ENCODE measurements at places on chromosomes 7 and 10.

DNA sequence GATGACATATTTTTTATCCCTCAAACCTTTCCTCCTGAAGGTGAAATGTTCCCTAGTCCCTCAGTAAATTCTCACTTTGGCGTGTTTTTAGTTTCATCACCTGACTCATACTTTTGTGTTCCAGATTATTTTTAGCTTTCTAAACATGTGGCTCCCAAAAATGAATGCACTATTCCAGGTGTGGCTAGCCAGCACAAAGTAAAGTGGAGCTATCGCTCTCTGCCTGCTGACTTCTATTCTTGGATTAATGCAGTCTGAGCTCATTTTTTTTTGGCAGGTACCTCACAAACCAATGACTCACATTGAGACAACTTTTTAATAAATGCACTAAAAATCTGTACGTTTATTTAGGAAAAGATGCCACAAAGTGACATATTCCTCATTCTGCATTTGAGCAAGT is 58.8 kb upstream of the LANCL2 start:
- peak; percentile 65 for DNase-seq

- no peak for DNase-seq
These were observed 629.7 kb upstream of the FZD8 start for GRCh38 chr10:36271627-36272340.

DNA sequence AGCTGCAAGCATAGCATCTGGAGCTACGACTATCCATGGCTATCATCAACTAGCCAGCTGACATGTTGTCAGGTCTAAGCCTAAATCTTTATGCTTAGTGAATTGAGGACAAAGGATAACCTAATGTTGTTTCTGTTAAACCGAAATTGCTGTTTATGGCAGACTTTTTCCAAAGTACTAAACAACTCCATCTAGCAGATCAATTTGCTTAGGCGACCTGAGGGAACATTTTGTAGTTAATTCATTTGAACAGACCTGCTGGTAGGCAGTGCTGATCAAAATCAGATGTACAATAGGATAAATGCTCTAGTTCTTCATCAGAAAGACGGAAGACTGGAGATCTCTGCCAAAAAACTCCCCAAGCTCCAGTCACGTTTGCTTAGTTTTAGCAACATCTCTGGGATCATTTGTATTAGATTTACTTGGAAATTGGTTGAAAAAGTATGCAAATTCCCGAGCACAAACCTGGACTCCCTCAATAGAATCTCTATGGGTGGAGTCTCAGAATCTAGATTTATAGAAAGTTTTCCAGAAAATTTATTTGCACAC is 301.6 kb upstream of the NRP1 start:
- no peak for DNase-seq

- peak; percentile 74 for DNase-seq
These were observed 253.7 kb upstream of the PITRM1 start for GRCh38 chr10:3426190-3426845.

GRCh38 chr10:114261076-114261475 is 22.0 kb downstream of the VWA2 start:
- DNase-seq, result peak; percentile 94

- no peak for DNase-seq
These were observed 118.1 kb upstream of the SEM1 start for GRCh38 chr7:96827701-96828100.

DNA sequence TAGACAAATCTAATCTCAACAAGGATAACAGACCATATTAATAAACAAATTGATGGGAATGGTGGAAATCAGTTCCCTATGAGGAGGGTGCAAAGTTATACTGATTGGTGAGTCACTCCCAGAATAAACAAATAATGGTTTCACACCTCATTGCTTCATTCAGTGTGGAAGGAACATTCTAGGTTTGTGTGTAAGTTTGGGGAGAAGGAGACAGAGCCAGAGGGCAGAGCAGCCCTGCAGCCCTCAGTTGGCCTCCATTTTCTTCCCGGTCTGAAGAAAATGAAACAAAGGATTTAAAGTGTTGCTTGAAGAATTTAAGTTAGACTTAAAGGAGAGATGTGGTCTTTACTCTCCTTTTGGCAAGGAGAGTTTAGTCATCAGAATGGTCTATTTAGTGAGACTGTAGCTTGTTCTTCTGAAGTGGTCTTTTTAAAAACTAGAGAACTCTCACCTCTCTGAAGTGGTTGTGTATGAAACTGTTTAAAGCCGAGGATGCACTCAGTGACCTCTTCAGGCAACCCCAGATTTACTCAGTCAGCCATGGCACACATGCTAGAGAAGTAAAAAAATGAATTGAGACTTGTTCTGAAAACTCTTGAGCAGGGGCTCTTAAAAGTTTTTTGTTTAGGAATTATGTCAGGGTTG is 27.2 kb downstream of the IKZF1 start:
- no peak for DNase-seq

DNA sequence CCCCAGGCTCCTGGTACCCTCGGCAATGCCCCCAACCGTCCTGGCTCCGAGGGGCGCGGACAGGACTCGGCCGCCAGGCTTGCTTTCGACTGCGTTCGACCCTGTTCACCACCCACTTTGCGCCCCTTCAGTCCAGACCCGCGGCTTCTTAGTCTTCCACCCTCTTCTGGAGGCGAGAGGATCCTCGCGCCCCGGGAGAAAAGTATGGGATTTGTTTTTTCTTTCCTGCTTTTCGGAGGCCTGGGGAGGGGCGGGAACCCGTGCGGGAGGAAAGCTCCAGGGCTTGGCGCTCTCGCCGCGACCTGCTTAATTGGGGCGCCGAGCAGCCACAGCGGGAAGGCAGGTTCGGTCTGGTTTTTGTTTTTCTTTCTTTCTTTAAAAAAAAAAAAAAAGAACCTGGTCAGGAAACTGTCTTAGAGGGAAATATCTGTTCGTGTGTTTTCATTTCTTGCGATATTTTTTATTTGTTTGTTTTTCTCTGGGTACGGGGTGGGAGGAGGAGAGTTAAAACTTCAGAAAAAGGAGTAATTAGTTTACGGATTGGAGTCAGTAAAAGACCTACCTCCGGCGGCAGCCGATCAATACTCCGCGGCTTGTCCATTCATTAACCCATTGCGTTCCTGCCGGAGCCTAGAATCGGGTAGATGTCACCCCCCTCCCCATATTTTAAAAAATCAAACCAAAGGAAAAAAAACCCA is 1.6 kb downstream of the EMX2 start:
- DNase-seq, result no peak

- DNase-seq, result no peak
These were observed 129.1 kb upstream of the FOXK1 start for GRCh38 chr7:4552985-4553384.

GRCh38 chr7:139104091-139104450 is 5.4 kb downstream of the ZC3HAV1 start:
- no peak for DNase-seq

- DNase-seq, result no peak
These were observed 205.6 kb upstream of the TCF7L2 start for GRCh38 chr10:112744181-112745096.

DNA sequence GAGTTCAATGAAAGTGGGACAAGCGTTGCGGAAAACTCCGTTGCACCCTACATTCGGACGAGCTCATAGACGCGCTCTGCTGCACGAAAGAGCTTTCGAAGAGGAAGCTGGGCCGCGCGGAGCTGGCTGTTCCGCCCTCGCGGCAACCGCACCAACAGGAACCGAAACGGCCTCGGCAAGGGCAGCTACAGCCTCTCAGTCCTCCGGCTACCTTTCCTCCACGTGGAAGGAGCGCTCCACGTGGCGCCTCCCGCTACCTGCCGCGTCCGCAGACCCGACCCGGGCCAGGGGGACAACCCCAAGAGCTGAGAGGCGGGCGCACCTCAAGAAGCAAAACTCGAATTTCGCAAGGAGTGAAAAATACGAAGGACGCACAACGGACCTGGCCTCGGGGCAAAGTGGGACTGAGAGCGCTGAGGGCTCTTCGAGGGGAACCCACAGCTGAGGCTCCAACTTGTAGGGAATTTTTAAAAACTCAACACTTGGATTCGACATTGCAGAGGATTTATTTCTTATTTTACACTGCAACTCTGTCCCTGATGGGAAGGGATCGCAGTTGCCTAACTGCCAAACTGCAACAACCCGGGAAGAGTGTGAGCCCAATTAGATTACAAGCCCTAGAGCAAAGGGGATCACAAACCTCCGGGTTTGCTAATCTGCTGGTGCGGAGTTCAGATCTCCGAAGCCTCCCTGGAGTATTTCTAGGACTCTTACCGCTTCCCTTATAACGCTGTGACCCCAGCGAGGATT is 1.4 kb downstream of the HPSE2 start:
- peak; percentile 16 for DNase-seq

- DNase-seq, result no peak
These were observed 81.8 kb upstream of the SFMBT2 start for GRCh38 chr10:7492660-7493046.

DNA sequence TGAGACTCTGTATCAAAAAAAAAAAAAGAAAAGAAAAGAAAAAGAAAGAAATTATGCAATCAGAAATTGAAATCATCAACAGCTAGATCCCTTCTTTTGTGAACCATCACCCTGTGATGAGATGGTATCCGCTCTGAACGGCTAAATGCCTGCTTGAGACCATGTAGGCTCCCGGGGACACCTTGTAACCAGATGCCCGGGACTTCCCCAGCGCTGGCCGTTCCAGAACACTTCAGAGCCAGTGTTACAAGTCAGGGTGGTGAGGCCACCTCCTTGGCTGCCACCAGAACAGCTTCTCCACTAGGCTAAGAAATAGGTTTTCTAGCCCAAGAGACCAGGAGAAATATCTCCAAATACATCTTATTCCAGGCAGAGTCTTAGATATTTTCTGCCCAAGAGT is 119.4 kb upstream of the SH2B2 start:
- no peak for DNase-seq

DNA sequence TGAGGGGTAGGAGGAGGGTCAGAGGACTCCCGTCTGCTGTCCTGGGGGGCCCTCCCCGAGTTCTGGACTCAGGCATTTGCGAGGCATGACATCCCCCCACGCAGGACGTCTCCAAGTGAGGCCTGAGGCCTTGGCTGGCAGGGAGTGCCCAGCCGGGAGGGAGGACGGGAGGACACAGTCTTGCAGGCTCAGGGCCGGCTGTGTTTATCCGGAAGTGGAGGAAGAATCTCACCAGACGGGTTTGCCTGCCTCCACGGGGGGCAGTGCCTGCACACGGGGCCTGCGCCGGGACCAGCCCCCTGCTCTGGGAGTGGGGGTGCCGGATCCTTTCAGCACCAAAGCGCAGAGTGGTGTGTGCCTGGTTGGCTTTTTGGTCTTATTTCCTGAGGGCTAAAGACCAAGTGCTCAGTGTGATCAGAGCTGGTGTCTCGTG is 10.9 kb downstream of the PWWP2B start:
- no peak for DNase-seq

- DNase-seq, result no peak
These were observed 97.3 kb downstream of the DGKB start for GRCh38 chr7:14805105-14805719.

DNA sequence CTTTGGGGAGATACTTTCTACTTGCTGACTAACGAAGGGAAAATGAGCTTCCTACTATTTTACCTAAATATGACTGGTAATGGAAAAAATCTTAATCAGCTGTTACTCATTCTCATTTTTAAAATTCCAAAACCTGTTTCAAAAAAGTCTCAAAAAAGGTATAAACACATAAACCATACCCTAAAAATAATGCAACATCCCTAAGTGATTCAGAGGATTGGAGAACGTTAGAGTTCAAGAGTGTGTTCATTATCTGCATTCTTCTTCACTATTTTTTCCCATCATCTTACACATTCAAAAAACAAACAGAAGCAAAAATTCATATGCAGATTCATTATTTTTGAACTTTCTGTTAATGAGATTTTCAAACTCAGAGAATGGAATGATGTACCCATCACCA is 150.4 kb upstream of the GNAI1 start:
- peak; percentile 61 for DNase-seq
